ENCODE measurements at places on chromosomes 3 and 15.

GRCh38 chr3:44513513-44513912, 36.0 kb upstream of the ZNF445 start:
- DNase-seq = no peak

DNA sequence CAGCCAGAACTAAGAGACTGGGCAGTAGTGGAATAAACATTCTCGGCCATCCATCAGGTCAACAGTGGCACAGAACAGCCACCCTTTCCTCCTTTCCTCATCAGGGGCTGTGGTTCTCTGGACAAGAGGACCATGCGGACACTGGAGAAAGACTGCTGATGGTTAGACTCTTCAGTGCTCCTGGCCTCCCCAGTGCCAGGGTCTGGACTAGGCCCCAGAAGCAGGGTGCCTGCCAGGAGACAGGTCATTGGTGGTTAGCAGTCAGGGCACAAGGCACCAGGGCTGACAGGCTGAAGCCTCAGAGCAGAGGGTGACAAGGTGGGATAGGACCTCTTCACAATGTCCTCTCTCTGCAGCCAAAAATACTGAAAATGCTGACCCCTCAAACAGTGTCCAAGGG, 30.1 kb downstream of the POC1A start:
- no peak for DNase-seq

DNA sequence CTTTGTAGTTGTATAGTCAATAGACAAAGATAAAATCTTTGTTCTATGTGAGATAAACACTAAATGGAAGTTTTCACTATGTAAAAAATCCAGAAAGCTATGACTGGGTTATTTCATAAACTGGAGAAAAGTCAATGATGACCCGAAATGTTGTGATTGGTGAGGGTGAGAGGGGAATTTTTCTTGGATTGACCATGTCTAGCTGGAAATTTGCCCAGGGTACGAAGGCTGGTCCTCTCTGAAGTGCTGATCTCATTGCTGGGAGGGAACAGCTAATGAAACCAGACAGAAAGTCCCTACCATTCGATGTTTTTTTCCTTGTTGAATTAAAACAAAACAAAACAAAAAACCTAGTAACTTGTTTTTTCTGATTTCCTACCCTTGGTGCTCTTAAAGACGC, 14.3 kb downstream of the TPRG1 start:
- no peak for DNase-seq

DNA sequence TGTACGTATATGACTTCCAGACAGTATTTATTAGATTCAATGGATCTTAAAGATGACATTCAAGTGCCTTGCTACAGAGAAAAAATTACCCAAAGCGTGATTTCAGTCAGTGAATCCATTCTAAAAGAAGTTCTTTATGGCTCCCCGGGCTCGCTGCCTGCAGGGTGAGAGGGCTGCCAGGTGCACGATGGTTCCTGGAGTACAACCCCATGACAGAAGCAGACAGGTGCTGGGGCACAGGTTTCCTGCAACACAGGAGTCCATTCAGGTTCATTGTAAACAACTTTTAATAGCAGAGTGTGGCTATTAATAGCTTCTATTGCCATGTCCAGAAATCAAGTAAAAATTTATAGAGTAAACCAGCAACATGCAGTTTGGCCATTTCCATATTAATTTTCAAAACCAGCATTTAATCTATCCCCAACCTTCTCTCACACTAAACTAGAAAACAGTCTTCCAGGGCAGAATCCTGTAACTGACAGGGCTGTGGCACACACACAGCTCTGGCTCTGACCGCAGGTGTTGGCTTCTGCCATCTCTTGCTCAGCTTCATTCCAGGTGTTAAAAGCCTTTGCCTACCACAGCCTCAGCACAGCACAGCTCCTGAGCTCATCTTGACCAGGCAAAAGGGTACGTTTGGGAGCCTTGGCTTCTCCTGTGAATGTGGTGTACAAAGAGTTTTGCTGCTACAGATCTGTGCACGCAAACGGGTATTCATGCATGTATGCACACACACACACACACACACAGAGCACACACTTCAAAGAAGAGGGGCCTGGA, 185.9 kb downstream of the MEX3B start:
- DNase-seq = peak; percentile 28

GRCh38 chr3:21754839-21755238, 3.8 kb upstream of the ZNF385D start:
- no peak for DNase-seq

- no peak for DNase-seq
These were observed 113.5 kb upstream of the CHL1 start for GRCh38 chr3:83096-83495.

- no peak for DNase-seq
These were observed 65.0 kb downstream of the CCNL1 start for GRCh38 chr3:157094751-157095480.

DNA sequence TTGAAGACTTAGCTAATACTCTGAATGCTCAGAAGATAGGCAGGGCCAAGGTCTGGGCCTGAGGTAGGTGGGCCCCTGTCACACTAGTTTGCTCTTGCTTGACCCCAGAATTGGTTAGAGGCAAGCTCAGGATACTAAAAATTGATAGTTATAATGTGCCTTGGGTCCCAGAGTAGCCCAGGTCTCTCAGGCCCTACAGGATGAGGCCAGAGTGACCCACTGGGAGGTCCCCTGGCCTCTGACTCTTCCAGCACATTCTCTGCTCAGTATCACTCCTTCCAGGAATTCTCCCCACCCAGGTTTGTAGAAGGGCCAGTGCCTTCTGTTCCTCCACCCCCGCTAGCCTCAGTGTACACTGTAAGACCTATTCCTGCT, 667 bp upstream of the KLHDC8B start:
- DNase-seq = no peak

GRCh38 chr15:67606742-67607141, 64.2 kb downstream of the MAP2K5 start:
- no peak for DNase-seq

- DNase-seq = no peak
These were observed 129.9 kb downstream of the VGLL4 start for GRCh38 chr3:11513817-11514135.

DNA sequence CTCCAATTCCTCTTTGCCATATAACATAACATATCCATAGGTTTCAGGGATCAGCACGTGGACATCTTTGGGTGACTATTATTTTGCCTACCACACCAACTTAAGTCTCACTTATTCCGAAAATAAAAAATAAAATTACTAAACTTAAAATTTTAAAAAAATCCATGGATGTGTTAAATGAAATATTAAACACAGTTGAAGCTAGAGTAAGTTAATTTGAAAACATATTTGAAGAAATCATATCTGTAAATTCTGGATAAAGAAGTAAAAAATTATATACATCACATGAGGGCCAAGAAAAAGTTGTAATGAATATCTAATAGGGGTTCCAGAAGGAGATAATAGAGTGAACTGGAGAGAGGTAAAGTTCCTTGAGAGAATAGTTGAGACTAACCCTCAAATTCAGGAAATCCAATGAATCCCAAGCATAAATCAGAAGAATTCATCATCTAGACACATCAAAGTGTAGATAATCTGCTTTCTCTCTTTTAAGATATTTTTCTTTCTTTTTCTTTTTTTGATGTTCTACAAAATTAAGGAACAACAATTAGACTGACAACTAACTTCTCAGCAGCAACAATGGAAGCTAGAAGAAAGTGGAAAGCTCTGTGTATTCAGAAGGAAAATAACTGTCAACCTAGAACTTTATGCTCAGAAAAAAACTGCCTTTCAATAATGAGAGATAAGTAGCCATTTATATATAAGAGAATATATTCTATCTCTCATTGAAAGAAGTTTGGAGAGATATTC, 147.4 kb downstream of the ABHD5 start:
- DNase-seq = no peak

GRCh38 chr3:24244491-24244890, 250.2 kb downstream of the THRB start:
- DNase-seq = no peak

GRCh38 chr15:58760385-58761009, 10.6 kb upstream of the MINDY2 start:
- DNase-seq = no peak

DNA sequence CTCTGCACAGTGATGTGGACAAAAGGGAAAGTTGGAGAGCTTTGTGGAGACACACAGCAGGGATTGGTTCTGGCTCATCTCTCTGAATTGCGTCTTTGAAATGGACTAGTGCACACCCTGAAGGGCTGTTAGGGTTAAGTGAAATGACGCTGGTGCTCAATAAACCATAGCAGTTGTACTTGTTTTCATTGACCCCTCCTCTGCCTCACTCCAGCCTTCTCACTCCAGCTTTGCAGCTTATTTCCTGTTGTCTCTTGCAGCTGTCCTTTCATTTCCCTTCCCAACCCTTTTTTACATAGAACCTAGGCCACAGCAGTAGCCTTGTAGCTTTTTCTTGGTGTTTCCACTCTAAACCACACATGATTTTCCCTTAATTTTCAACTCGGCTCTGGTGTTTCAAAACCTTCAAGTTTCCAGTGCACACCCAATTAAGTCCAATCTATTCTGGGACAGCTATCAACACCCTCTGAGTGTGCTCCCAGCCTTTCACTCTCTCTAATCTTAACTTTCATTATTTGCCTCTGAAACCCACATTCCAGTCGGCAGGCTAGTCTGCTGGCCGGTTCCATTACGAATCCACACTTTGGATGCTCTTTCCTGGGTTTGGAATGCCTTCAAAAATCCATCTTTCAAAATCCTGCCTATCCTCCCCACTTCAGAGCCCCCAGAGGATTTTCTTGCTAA, 6.4 kb downstream of the C3orf52 start:
- DNase-seq = no peak

- DNase-seq = no peak
These were observed 17.1 kb downstream of the CTXND1 start for GRCh38 chr15:80234883-80235282.

DNA sequence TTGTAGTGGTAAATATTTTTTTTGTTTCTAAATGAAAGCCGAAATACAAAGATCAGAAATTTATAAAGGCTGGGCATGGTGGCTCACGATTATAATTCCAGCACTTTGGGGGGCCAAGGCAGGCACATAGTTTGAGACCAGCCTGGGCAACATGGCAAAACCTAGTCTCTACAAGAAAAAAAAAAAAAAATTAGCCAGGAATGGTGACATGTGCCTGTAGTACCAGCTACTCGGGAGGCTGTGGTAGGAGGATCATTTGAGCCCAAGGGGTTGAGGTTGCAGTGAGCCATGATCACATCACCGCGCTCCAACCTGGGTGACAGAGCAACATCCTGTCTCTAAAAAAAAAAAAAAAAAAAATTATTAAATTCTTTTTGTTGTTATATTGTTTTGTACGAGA, 6.9 kb downstream of the DENND4A start:
- no peak for DNase-seq

- no peak for DNase-seq
These were observed at the start of gene LOXL1 for GRCh38 chr15:73926219-73927002. TSS of gene LOXL1 (plus strand) at chr15:73926462. CDS start at chr15:73926784, 322 bp downstream.

DNA sequence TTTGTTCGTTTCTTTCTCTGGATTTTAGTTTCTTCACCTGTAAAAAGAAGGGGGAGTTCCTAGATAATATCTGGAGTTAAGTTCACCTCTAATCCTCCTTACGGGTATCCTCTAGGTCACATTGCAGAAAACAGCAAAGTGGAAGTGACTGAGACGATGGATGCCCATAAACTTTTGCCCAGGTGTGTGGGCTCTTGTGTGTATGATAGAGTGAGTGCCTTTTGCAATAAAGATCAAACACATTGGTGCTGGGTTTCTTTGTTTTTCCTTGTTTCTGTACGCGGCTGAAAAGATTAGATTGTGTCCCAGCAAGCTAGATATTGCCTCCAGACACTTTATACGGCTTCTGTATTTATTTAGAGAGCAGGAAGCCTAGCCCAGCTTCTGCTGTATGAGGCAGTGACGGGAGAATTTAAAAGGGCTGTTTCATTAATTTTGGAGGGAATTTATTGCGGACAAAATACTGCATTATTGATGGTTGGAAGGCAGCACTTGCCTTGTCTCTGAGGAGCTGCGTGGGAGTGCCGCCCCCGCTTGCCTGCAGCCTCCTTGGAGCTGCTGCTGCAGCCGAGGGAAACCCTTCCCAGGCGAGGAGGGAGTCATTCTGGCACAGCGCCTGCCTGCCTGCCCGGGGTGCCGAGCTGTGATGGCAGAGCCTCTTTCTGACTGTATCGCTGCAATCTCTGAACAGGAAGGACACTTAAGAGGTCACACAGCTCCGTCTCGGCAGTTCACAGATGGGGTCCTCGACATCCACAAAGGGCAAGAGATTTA, 38.5 kb downstream of the PYDC2 start:
- DNase-seq = no peak

DNA sequence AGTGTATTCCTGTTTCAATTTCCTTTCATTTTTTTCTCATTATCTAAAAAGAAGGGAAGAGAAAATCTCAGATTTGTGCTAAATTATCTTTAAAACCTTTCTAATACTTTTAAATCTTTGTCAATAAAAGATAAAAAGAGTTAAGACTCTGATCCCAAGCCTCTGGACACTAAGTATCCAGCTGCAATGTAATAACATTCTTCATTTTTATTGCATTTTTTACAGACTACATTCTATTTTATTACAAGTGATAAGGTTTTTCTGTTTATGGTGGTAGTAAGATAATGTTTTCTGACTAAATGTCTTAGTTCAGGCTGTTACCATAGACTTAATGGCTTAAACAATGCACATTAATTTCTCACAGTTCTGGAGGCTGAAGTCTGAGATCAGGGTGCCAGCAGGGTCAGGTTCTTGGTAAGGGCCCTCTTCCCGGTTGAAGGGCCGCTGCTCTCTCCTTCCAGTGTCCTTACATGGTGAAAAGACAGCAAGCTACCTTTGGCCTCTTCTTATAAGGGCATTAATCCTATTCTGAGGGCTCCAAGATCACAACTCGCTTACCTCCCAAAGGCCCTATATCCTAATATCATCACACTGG, 19.7 kb downstream of the KCNAB1 start:
- DNase-seq = no peak

DNA sequence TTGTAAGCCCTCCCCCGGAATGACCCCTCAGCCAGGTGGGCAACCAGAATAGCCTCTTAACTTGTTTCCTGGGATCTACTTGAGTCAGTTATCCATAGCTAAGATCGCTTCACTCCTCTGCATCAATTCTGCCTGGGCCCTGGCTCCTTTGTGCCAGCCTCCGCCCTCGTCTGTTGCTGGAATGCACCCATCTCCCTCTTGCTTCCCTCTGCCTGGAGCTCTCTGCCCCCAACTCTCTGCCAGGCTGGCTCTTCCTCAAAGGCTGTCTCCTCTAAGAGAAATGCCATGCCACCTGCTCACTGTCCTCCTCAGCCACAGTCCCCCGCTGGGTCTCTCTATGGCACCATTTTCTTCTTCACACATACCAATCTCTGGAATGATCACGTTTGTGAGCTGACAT, 240.8 kb downstream of the ADAMTS17 start:
- DNase-seq = no peak

GRCh38 chr3:68631850-68632545, 300.3 kb downstream of the TAFA4 start:
- no peak for DNase-seq

DNA sequence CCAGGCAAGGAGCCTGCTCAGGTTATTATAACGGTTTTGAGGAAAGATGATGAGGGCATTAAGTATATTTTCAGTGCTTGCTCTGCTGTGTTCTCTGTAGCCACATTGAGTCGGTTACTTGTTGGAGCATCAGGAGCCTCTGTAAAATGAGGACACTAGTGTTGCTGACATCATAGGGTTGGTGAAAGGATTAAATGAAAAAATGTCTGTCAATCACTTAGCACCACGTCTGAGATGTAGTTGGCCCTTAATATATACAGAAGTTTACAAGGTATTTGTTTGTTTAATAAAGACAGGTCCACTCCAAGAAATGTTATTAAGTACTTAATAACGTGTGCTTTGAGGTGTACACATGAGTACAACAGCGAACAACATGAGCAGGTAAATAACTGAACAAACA, 735 bp upstream of the SLC25A26 start:
- no peak for DNase-seq

- no peak for DNase-seq
These were observed at the start of gene CFAP44 for GRCh38 chr3:113441051-113441770. TSS of gene CFAP44 (minus strand) at chr3:113441493. CDS start at chr3:113433664, 7,829 bp downstream.
